Cortex of kidney (tissue), 1 donor: ENCODE measurements at places on chromosomes 3 and 15.

DNA sequence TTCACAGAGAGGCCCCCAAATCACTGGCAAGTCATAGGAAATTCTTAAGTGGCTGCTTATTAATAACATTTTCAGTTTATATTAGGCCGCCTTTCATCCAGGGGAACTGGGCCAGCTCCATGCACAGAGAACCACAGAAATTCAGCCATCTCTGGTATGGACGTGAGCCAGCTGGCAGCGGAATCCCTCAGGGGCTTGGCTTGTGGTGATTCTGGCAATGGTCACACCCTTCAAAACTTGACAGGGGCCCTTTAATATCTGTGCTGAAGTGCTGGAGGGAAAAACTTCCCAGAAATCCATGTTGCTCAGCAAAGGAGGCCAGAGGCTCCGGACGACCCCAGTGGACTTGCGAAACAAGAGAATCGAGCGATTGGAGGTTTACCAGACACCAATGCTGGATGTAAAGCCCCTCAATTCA is 11.3 kb downstream of the PRICKLE2 start:
- DNase-seq = no peak

- DNase-seq = no peak
Measured at GRCh38 chr15:47610736-47611135, 106.6 kb upstream of the SEMA6D start.

DNA sequence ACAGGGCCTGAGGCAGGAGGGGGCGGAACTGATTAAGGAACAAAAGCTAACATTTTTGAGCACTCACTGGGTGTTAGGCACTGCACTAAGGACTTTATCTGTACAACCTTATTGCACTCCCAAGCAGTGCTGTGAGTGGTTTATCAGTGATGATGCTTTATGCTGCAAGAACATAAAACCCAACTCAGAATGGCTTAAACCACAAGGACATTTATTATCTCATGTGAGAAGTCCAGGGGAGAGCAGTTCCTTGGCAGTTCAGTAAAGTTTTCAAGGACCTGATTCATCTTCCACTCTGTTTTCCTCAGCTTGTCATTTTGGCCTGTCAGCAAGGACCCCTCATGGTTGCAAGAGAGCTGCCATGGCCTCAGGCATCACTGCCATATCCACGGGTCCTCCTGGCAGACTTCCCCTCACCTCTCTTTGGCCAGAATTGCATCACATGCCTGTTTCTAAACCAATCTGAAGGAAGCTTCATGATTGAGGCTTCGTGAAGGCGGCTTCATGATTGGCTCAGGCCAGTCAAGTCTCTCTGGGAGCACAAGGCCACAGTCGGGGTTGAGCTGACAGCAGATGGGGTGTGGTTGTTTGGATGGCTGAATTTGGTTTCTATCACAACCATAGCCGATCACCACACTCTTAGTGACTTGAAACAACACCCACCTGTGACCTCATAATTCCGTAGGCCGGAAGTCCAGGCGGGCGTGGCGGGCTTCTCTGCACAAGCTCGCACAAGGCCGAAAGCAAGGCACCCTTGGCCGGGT is 15.8 kb downstream of the EFCC1 start:
- no peak for DNase-seq

DNA sequence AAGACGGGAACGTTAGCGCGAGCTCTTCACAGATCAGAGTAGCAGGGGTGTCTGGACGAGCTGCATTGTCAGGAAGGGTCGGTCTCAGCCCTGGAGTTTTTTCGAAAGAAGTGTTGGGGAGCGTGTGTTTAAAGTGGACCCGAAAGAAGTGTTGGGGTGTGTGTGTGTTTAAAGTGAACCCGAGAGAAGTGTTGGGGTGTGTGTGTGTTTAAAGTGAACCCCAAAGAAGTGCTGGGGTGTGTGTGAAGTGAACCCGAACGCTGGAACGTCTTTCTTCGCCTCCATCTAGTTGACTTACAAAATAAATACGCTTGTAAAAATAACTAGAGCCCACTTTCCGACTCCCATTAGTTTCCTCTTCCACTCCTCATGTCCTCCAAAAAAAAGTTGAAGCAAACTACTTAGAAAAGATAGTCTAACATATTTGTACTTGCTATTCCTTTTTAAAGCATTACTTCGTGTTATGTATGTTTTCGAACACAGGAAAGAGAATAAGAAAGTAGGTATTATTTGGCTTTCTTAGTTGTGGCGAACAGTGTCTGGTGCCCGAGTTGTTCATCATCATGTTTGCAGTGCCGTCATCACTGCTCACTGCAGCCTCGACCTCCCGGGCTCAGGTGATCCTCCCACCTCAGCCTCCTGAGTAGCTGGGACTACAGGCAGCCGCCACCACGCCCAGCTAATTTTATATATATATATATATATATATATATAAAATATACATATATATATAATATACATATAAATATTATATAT is 1.0 kb downstream of the LRCH3 start:
- no peak for DNase-seq

DNA sequence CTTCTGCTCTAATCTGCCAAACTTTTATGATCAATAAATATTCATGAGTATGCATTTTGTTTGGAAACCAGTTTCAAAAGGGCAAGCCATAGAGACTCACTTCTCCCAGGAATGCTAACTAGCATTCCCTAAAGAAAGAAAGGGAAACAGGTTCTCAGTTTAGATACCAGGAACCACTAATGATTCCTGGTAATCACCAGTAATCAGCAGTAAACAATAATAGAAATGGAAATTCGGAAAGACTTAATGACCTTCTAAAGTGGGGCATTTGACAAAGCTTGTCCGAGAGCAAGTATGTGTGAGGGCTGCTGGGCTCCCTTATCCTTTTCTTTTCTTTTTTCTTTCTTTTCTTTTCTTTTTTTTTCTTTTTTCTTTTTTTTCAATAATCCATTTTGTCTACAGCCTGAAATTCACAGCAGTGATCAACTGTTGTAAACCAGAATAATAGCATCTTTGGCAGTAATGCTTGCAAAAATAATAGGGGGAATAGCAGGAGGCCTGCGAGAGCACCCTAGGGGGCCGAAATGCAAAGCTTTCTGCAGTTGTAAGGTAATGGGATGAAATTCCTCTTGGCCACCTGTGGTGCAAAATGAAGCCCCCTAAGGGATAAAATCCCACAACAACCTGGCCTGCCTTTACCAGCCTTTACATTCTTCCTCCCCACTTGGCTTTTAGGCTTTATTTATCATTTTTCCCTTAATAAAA is 253.2 kb downstream of the ZPLD1 start:
- DNase-seq = no peak

DNA sequence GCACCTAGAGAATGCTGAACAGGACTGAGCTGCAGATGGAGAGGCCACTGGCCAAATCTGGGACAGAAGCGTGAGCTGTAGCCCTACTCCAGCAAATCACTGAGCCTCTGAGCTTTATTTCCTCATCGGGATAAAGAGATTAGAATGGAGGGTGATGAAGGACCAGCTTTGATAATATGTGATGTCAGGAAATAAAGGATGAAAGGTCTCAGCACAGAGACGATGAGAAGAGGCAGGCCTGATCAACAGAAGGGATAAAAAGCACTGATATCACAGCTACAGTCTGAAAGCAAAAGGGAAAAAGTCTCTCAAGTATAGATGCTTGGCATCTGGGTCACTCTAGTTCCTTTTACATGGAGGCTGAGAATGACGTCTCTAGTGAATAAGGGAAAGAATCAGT is 70.0 kb downstream of the DHX30 start:
- DNase-seq = no peak

GRCh38 chr15:63076714-63077046 is 34.1 kb downstream of the TPM1 start:
- no peak for DNase-seq

GRCh38 chr3:47161983-47162696 is 1.8 kb downstream of the SETD2 start:
- no peak for DNase-seq
